H7 (cell line): ENCODE measurements at places on chromosomes 6 and 20.

GRCh38 chr6:85594197-85594930 is 706 bp upstream of the SNX14 start:
- DNase-seq: no peak

DNA sequence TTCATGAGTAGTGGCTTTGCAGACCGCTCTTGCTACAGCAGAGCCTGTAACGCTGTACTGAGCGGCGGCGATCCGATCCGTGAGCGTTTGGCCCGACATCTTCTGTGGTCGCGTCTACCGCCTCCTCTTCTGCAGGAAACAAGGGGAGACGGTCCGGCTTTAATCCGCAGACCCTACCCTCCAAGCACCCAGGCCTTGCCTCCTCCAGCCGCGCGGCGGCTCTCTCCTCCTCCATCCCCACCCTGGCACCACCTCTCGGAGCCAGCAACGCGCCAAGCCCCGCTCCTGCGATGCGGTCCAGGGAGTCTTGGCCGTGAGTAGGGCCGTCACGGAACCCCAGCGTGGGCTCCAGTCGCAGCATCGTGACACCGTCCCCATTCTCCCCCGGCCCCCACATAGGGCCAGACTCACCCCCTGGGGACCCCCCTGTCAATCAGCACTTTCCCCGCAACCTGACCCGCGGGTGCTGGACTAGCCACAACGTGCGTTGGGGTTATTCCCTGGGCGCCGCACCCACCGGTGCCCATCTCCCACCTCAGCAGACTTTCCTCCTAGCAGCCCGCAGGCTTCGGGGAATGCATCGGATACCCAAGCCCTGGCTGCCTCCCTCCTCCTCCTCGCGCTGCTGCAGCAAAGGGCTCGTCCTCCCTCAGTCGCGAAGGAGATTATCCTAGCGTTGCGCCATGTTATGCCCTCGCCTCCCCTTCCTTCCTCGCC is 914 bp downstream of the SNAP91 start:
- DNase-seq: peak; percentile 69

DNA sequence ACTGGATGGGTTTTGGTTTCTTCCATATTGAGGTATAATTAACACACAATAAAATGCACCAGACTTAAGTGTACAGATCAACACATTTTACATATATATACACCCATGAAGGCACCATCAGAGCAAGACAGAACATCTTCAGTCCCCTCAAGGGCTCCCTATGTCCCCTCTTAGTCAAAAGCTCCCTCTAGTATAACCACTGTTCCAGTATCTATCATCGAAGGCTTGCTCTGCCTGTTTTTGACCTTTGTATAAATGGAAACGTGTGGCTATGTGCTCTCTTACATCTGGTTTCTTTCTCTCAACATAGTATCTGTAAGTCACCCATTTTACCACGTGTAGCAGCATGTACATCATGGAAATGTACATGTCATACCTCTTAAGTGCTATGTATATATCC is 66.5 kb downstream of the BANF2 start:
- no peak for DNase-seq

- peak; percentile 69 for DNase-seq
These were observed 86.5 kb upstream of the MYL9 start for GRCh38 chr20:36454698-36455427.

- DNase-seq: peak; percentile 41
These were observed 7.3 kb downstream of the PSORS1C2 start for GRCh38 chr6:31131595-31131994.
